NCI-H226 (cell line): ENCODE measurements at places on chromosomes 13 and 19.

DNA sequence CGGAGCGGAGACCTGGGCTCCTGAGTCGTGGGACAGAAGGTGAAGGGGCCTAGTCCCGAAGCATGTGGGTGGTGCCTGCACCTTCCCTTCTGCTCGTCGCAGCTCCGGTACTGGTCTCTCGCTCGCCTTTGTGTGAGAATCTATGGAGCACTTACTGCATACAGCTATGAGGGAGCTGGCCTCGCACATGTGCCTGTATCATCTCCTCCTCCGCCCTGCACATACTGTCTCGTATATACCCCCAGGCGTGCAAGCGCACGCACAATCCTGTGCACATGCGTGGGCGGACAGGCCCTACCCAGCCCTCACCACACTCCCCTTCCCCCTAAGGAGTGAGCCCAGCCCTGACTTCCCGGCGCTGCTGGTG lies 8.7 kb downstream of the PIK3R2 start:
- no peak for DNase-seq

DNA sequence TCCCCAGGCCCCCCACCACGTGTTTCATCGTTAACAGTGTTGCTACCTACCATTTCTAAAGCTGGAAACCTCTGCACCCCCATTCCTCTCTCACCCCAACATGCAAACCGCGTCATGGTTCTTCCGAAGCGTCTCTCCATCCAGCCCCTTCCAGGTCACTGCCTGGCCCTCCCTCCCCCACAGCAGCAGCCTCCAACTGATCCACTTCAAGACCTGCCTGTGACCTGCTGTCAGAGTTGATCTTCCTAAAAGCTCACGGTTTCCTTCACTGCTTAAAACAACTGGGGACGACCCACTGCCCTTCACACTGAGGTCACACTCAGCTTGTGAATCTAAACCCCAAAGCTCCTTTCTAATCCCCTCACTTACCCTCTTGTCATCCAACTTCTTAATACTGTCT lies 47.7 kb downstream of the STK24 start:
- no peak for DNase-seq

DNA sequence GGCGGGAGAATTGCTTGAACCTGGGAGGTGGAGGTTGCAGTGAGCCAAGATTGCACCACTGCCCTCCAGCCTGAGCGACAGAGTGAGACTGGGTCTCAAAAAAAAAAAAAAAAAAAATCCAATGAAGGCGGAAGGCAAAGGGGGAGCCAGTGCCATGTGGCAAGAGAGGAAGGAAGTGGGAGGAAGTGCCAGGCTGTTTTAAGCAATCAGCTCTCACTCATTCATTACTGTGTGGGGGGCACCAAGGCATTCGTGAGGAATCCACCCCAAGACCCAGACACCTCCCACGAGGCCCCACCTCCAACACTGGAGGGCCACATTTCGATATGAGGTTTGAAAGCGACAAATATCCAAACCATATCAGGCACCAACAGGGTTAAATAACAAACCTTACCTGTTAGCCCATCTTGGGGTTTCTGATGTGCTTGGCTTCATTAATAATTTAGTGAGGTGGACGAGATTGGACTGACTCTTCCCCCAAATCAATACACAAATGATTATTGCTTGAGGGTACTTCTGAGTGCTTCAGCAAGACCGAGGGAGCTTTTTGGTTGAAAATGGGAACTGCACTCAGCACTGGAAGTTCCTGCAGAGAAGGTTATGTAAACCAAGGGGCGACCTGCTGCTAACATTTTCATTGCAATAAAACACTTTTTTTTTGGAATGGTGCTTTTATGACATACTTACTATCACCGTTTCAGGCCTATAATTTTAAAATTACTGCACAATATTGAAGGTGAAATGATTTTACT lies 7.5 kb upstream of the LRP3 start:
- no peak for DNase-seq

DNA sequence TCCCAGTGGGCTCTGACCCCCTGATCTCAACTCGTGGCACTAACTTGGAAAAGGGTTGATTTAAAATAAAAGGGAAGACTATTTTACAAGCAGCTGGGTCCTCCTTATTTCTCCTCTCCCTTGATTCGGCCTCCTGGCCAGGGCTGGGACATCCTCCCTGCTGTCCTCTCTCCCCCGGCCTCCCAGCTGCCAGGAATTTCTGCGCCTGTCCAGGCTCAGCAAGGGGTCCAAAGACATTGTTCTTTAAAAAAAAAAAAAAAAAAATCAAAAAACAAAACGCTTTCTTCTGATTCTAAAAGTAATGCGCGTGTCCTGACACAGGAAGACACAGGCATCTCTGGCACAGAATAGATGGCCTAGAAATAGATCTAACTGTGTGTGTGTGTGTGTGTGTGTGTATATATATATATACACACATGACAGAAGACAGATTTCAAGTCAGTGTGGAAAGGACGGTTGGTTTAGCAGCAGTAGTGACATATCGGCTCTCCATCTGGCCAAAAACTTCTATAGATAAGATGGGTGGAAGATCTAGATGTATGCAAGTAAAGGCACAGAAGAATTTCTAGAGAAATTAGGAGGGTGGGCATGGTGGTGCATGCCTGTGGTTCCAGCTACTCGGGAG lies 12.3 kb upstream of the LENG8 start:
- DNase-seq: no peak

GRCh38 chr19:6209233-6209632 lies 70.5 kb downstream of the MLLT1 start:
- no peak for DNase-seq

DNA sequence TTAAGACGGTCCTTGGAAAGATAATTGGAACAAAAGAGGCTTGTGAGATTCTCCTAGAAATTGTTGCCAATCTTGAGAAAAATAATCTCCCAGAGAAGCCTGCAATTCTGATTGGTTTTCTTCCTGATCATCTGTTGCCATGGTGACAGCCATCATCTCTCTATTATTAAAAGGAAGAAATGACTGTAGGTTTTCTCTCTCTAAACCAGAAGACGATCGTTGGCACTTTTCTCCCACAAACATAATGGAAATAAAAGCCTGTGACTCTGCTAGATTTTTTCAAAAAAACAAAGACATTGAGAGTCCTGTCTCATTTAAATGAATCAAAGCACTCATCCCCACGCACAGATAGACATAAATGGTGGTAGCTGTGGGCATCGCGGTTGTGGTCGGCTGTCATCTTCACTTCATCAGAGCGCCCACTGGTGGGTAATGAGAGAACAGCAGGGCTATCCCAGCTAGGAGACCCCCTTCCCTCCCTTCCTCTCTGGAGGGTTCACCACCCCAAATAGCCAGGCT lies 21.7 kb upstream of the CALM3 start:
- DNase-seq: no peak

- DNase-seq: no peak
These were observed 3.8 kb upstream of the KLK2 start for GRCh38 chr19:50869479-50869878.
